ENCODE measurements at places on chromosomes 1 and 21.
A peak's percentile ranks its signal among the peaks of the same experiment; 100 is the strongest.

DNA sequence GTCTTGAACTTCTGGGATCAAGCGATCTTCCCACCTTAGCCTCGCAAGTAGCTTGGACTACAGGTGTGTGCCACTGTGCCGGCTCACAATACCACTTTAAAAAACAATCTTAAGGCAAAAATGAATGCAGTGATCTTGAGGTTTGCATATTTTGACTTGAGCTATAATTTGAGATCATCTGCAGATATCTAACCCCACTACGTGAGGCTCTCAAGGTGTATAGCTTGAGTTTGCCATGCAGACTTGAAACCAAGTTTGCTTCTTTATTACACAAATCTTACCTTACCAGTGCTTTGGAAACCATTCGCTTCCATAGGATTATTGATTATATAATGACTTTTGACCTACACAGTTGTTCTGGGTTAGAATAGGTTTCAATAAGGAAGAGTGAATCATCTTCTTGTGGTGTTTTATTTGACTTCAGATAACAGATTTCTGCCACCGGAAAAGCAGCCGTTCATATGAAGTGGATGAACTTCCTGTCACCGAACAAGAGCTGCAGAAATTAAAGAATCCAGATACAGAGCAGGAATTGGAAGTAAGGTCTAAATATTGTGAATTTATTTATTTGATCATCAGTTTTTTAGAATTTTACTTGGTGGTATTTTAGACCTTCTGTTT lies 155.1 kb downstream of the VPS13D start:
- no peak for DNase-seq

DNA sequence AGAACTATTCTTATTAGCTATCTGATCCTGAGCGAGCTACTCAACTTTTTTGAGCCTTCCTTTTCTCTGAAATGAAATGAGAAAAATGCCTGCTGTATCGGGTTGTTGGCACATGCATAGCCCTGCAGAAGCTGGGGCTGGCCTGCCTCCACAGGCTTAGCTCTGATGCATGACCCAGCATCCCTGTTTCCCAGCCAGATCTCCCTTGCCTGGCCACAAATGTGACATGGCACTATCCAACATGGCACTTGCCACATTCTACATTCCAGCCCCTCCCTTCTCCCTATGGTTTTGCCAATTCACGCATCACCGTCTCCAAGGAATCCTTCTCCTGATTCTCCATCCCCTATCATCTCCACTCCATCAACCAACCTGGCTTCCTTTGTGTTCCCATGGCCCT lies 13.8 kb downstream of the RNU5D-1 start:
- no peak for DNase-seq

DNA sequence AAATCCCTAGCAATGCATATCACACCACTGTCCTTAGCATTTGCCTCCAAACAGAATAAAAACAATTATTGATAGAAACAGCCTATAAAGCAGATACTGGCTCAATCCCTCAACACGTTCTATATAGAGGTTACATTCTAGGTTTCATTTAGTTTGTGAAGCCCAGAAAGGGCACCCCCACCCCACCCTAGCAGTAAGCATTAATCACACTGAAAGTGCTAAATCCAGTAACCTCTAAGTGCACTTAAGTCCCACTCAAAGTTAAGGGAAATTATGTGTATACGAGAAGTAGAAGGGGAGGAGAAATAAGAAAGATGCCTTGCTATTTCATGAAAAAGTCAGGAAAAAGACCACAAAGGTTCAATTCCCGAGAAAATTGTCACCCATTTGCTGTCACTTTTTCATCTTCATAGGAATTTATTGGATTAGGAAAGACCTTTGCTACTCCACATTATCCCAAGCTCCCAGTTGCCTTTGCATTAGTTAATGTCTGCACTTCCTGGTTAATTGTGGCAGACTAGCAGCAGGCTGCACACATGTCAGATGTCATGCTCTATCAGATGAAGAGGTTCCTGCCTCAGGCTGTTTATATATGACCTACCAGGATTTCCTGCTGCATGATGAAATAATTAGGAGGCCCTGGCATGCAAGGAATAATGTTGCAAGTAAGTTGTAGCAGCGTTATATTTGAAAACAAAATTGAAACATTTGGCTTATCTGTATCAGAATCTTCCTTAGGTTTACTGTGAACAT lies 54.5 kb upstream of the LHX8 start:
- DNase-seq, result no peak

DNA sequence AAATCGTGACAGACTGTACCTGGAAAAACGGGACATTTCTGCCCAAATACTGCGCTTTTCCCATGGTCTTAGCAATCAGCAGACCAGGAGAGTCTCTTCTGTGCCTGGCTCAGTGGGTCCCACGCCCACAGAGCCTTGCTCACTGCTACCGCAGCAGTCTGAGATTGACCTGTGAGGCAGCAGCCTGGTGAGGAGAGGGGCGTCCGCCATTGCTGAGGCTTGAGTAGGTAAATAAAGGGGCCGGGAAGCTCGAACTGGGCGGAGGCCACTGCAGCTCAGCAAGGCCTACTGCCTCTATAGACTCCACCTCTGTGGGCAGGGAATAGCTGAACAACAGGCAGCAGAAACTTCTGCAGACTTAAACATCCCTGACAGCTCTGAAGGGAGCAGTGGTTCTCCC lies 203.1 kb downstream of the DENND1B start:
- no peak for DNase-seq

DNA sequence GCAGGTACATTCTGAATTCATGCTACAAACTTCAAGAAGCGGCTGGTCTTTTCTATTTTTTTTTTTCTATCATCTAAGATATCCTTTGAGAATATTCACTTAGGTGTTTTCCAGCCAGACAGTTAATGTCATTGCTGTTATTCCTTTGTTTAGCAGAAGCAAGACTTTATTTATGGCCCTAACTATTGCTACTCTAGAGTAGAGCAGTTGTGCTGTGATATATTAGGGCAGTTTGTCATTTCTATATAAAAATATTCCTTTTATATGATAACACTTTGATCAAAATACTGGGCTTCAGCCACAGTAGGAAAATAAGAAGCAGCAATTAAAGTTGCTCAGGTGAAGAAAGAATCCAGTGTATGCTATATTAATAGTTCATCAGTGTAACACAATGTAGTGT lies 959.3 kb downstream of the NCAM2 start:
- no peak for DNase-seq

DNA sequence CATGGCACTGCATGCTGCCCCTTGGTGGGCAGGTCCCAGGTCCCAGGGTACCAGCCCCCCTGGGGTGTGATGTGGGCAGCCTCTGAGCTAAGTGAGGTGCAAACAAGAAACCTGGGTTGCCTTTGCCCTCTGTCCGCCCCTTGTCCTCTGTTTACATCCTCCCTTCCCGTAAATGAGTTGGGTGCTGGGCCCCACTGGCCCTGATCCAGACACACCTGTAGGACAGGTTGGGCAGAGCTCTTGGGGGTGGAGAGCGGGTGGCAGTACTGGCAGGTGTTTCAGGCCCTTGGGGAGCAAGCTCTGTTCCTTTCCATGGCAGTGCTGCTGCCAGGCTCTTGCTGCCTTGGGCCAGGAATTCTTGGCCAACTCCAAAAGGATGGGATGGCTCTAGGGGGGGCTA lies 35.8 kb downstream of the ELF3 start:
- peak; percentile 80 for DNase-seq

- no peak for DNase-seq
Observed at GRCh38 chr1:17561247-17561548, 21.7 kb downstream of the ARHGEF10L start.

DNA sequence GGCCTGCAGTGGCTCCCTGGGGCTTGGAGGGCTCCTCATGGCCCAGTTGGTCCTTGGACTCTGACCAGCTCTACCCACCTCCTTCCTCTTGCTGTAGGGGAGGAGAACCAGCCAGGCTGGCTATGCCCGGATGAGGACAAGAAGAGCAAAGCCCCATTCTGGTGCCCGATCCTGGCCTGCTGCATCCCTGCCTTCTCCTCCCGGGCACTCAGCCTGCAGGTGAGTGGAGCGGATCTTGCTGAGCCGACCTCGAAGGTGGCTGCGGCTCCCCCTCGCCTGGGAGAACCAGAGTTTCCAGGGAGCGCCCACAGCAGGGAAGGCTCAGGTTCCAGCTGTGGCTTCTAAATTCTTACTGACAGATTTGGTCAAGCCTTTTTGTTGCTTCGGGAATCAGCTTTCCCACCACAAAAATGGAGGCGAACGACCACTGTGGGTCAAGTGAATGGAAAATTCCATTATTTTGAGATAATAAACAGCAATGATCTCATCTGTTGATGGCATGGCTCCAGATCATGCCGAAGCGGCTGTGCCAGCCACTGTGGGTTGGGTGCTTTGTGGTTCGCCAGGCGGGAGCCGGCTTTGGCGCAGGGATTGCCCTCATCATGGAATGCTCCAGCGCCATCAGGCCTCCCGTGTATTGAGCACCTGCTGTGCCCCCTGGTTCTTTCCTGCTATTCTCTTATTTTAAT lies 106.5 kb upstream of the ACTL8 start:
- no peak for DNase-seq

DNA sequence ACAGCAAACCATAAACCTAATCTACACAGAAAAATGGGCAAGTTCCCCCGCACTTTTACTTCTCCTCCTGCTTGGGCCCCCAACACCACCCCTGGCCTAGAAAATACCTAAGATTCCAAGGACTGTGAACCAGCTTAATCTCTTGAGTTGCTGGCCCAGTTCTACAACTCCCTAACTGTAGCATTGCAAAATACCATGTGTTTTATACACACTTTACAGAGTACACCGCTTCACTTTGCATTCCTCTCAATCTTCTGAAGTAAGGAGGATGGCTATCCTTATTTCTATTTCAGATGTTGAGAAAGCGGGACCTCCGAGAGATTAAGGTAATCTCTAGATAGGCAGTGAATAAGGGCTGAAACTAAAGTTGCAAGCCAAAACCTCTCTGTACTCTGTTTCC lies 408.3 kb upstream of the NR5A2 start:
- DNase-seq, result no peak

GRCh38 chr1:3697810-3698209 lies 45.5 kb downstream of the TP73 start:
- DNase-seq, result no peak

DNA sequence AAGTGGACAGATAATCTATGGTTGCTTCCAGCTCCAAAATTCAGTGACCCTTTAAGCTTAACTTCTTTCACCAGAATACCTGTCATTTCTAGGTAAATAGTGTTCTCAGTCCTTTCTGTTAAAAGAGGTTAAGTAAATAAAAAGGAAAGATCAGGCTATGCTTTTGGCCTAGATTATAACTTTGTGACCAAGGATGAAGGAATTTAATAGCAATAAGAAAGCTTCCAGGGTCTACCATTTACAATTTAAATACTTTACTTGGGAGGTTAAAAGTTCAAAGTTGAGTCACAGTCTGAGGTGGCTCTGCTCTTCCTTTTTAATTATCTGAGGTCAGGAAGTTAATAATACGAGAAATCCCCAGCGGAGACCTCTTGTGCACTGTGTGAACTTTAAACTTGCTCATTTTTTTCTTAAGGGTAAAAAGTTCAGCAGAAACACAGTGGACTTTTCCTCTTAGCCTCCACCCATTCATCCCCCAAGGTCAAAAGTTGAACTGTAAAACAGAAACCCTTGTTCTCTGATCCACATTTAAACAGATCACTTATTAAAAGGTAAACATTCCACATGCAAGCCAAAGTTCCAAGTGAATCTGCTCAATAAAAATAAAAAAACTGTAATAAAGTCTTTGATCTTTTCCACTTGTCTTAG lies 187.1 kb downstream of the NRIP1 start:
- no peak for DNase-seq

DNA sequence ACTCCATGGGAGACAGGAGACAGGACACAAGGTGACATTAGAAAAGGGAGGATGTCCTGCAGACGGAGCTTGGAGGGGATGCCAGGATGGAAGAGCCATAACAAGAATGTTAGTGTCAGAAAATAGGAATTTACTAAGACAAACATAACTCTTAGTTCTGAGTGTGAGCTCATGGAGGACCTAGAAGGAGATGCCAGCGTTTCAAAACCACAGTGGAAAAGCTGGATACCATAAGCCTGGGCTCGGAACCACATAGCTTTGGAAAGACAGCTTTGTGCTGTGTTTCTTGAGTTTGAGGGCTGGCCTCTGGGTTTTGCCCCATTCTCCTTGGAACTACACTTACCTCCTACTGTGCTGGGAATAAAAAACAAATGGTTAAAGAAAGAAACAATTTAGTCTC lies 128.4 kb downstream of the S1PR1 start:
- no peak for DNase-seq

- DNase-seq, result no peak
Observed at GRCh38 chr1:229298887-229299503, 28.1 kb downstream of the RAB4A start.

GRCh38 chr1:93004566-93005251 lies 43.4 kb upstream of the DIPK1A start:
- no peak for DNase-seq

GRCh38 chr1:228860911-228861831 lies 125.9 kb downstream of the RHOU start:
- peak; percentile 83 for DNase-seq

DNA sequence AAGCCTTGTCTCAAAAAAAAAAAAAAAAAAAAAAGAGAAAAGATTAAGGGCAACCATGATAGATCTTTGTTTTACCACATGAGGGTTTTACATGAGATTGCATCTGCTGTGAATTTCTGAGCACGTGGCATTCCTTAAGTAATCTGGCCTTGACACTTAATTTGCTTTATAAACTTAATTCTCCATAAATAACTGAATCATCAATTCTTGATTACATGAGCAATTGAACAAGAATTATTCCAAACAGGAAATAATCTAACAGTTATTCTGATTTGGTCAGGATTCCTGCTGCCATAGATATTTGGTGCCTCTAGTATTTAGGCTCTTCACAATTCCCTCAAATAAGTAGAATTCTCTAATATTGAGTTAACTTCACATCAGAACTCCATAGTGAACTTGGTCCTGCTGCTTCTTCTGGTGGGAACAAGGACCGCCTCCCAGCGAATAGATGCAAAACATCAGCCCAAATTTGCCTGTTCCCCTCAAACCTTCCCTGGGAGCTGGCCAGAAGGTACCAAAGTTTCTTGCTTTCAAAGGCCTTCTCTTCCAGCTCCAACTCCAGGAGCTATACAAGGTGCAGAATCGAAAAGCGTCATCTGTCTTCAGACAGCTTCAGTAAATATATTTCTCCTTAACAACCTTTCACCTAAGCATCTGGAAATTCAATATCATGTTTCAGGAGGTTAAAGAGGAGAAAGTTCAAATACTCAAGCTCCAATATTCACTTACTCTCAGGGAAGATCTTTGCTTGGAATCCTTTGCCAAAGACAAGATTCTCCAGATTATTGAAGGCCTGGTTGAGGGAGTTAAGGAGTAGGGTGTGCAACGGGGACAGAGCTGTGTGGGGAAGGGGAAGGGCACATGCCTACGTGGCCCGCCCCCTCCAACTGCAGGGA lies 1.0 kb downstream of the KRTCAP2 start:
- DNase-seq, result no peak
